ENCODE measurements at places on chromosomes 7 and 10. TPM values are rescaled to one million over a fixed set of nuclear protein-coding genes. Genes with fewer than 3 reads are reported as not detected.

DNA sequence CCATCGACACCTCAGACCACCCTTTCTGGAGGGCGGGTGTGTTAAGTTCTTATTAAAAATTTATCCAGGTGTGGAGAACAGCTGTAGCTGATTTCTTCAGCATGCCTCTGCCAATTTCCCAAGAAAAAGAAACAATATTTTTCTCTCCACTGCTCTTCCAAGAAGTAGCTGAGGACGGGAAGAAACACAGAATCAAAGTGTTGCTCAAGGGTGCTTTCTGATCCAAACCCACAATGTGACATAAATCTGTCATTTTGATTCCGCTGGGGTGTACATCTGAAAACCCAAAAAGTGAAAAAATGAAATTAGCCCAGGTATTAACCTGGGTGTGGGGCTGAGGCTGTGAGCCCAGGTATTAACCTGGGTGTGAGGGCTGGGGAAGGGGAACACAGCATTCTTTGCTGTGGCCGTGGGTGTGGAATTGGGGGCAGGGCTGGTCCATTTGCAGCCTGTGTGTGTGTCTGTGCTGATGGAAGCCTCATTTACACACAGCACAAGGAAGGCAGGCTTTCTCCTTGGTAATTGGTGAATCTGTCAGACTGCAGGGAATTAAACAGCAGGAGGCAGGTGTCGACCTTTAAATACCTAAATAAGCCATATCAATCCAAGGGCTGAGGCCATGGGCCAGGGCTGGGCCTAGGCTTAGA lies 48.4 kb upstream of the CCDC3 start:
- no peaks in the 10 kb centered on the region for H3K4me1 ChIP-seq
- no peak overlapping the region for H3K4me3 ChIP-seq
- DNase-seq: no peak
- no peaks in the 10 kb centered on the region for H3K27me3 ChIP-seq
- no peak overlapping the region for H3K27ac ChIP-seq

- no peaks in the 10 kb centered on the region for H3K27me3 ChIP-seq
- H3K4me3 ChIP-seq: no peak overlapping the region
- no peaks in the 10 kb centered on the region for H3K36me3 ChIP-seq
- H3K27ac ChIP-seq: peak overlapping the region; percentile 57
- DNase-seq: no peak
Observed at GRCh38 chr10:59991117-59991516, 84.8 kb upstream of the CCDC6 start.

DNA sequence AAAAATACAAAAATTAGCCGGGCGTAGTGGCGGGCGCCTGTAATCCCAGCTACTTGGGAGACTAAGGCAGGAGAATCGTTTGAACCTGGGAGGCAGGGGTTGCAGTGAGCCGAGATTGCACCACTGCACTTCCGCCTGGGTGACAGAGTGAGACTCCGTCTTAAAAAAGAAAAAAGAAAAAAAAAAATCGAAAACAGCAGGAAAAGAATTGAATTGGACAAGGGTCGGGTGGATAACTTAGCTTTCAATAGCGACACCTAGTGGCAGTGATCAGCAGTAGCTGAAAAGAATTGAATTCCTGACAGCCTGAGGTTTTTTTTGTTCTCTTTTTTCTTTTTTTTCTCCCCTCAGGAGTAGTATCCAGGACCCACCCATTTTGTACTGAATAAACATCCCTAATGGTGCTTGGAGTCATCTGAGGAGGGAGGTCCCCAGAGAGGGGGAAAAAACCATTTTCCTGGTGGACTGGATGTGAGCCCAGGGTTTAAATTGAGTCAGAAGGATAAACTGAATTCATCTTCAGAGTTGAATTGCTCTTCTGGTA lies 55.1 kb downstream of the CYCS start:
- peak; percentile 66 for DNase-seq
- no peaks in the 10 kb centered on the region for H3K27me3 ChIP-seq
- H3K4me1 ChIP-seq: no peaks in the 10 kb centered on the region
- no peaks in the 10 kb centered on the region for H3K36me3 ChIP-seq

GRCh38 chr7:97081521-97082300 lies 35.8 kb upstream of the SDHAF3 start:
- H3K4me1 ChIP-seq: no peaks in the 10 kb centered on the region
- no peak overlapping the region for H3K27ac ChIP-seq
- H3K27me3 ChIP-seq: no peaks in the 10 kb centered on the region
- no peaks in the 10 kb centered on the region for H3K36me3 ChIP-seq

The MMRN2 gene
- 1.8 TPM for polyA plus RNA-seq

- H3K4me1 ChIP-seq: peaks cover 39% of the 10 kb centered on the region
- H3K36me3 ChIP-seq: no peaks in the 10 kb centered on the region
- DNase-seq: peak; percentile 93
- peak overlapping the region; percentile 84 for H3K27ac ChIP-seq
Observed at GRCh38 chr7:100604028-100604975, 2.1 kb downstream of the PCOLCE start.

The PNLIPRP1 gene
- polyA plus RNA-seq: not detected

GRCh38 chr10:30040597-30040996 lies 18.8 kb downstream of the JCAD start:
- peak overlapping the region; percentile 4 for H3K27ac ChIP-seq
- no peak for DNase-seq
- H3K27me3 ChIP-seq: no peaks in the 10 kb centered on the region
- H3K36me3 ChIP-seq: peaks cover 61% of the 10 kb centered on the region
- peaks cover 66% of the 10 kb centered on the region for H3K4me1 ChIP-seq

The NKX1-2 gene
- not detected for polyA plus RNA-seq

The PTPN20 gene
- polyA plus RNA-seq: 1.6 TPM

The UPK3BL2 gene
- not detected for polyA plus RNA-seq

- peak overlapping the region; percentile 98 for H3K27ac ChIP-seq
- H3K36me3 ChIP-seq: no peaks in the 10 kb centered on the region
- H3K27me3 ChIP-seq: no peaks in the 10 kb centered on the region
- peak overlapping the region; percentile 79 for H3K4me3 ChIP-seq
- peak; percentile 79 for DNase-seq
Observed at GRCh38 chr10:110498087-110498981, 627 bp downstream of the DUSP5 start.

GRCh38 chr7:47677664-47678063 lies 95.8 kb upstream of the TNS3 start:
- H3K4me3 ChIP-seq: no peak overlapping the region
- no peaks in the 10 kb centered on the region for H3K4me1 ChIP-seq
- no peak for DNase-seq
- no peaks in the 10 kb centered on the region for H3K36me3 ChIP-seq

DNA sequence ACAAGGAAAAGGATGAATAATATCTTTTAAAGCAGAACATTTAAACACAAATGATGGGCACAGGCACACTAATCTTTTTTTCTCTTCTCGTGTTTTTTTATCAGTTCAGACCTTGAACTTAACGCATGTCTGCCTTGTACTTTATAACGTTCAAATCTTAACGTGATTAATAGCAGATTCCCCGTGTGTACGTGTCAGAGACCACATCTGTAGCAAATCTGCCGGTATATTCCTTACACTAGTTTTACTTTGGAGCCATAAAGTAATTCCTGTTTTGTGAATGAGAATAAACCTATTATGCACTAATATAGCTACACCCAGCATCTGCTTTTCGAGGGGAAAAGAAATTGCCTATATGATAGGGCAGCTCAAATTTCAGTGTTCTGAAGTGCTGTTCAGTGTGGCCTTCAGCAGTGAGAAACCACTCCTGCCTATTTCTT lies 166.0 kb upstream of the TCF7L2 start:
- no peak overlapping the region for H3K4me3 ChIP-seq
- H3K36me3 ChIP-seq: no peaks in the 10 kb centered on the region
- no peaks in the 10 kb centered on the region for H3K4me1 ChIP-seq
- no peak for DNase-seq

- no peak for DNase-seq
- no peaks in the 10 kb centered on the region for H3K27me3 ChIP-seq
- H3K27ac ChIP-seq: no peak overlapping the region
- H3K4me1 ChIP-seq: no peaks in the 10 kb centered on the region
Observed at GRCh38 chr10:58010073-58010702, 257.5 kb downstream of the IPMK start.

DNA sequence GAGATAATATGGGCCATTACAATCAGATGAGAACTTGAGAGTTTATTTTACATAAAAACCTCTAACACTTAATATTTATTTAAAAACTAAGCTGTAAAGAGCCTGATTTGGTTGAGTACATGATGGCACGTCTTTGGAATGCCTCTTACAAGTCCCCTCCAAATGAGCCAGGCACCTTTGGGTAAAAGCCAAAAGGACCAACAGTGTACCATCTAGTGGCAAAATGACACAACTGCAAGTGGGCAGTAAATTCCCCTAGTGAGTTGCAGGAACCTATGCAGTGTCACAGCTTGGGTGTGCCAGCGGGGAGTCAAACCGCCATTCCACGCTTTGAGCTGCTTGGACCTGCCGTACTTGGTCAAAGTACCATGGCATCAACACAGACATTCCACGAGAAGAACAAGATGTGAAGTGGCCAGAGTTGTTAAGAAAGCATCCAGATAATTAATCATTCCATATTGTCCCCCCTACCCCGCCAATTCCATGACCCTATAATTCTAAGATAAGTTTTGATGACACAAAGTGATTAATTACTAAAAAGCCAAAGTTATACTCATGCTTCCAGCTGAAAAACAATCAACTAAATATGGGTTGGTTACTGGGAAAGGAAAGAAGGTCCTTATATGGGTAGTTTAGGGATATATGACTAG lies 115.2 kb downstream of the SORBS1 start:
- H3K4me1 ChIP-seq: peaks cover 87% of the 10 kb centered on the region
- H3K27me3 ChIP-seq: no peaks in the 10 kb centered on the region
- H3K36me3 ChIP-seq: no peaks in the 10 kb centered on the region
- H3K27ac ChIP-seq: peak overlapping the region; percentile 96
- H3K4me3 ChIP-seq: no peak overlapping the region

DNA sequence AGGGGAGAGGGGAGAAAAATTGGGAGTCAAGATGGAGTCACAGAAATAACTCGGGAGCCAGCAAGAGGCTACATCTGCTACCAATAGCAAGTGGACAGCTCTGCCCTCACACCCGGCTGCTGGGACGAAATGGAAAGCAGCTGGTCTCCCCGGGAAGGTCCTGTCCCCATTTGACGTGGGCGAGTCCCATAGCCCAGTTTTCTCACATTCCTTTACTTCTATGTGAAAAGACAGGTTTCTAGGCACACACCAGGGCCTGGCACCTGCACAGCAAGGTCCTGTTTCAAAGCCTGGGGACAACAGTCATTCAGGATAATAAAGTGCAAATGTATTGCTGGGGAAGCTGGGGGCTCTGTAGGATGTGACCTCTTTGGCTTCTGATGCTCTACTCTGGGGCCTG lies 162.6 kb downstream of the OAT start:
- no peak for DNase-seq
- no peak overlapping the region for H3K4me3 ChIP-seq
- peak overlapping the region; percentile 83 for H3K27ac ChIP-seq
- H3K4me1 ChIP-seq: peaks cover 33% of the 10 kb centered on the region

DNA sequence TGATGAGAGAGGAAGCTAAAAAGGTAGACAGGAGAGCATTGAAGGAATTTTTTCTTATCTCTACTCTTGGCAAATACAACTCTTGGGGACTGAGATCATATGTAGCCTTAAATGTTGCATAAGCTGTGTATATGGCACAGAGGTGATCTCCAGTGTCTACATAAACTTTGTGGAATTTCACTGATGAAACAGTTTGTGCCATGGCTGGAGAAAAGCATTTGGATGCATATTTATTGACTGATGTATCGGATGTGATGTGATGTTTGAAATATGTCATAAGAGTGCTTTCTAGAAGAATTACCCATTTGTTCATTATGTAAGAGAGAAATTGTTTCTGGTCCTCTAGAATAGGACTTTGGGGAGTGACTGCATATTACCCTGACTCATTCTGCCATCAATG lies 244.9 kb upstream of the LRRTM3 start:
- no peaks in the 10 kb centered on the region for H3K4me1 ChIP-seq
- no peak for DNase-seq
- H3K27me3 ChIP-seq: no peaks in the 10 kb centered on the region

- H3K27ac ChIP-seq: no peak overlapping the region
- no peaks in the 10 kb centered on the region for H3K36me3 ChIP-seq
- no peak overlapping the region for H3K4me3 ChIP-seq
- no peaks in the 10 kb centered on the region for H3K27me3 ChIP-seq
- peaks cover 13% of the 10 kb centered on the region for H3K4me1 ChIP-seq
Observed at GRCh38 chr10:28991333-28992270, 297.3 kb upstream of the LYZL1 start.

DNA sequence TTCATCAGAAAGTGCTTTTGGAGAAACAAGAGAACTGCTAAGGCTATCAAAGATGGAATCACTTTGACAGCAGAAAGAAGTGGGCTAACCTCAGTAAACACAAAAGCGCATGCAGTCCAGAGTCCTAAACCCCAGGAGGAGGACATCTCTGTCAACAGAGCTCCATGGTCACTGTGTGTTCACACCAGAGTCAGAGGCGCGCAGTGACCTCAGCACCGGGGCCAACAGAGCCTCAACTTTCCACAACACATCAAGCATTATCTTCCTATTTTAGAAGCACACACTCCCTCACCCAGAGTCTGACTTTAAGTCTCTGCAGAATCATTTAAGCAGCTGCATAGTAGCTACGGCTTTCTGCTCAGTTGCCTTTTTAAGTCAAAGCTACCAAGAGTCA lies 195.3 kb downstream of the DIP2C start:
- peak; percentile 67 for DNase-seq
- H3K36me3 ChIP-seq: no peaks in the 10 kb centered on the region
- H3K4me1 ChIP-seq: peaks cover 94% of the 10 kb centered on the region
- H3K27me3 ChIP-seq: no peaks in the 10 kb centered on the region
- peak overlapping the region; percentile 89 for H3K27ac ChIP-seq
